ENCODE measurements at places on chromosomes 5 and 9. TPM values are rescaled to one million over a fixed set of nuclear protein-coding genes. Genes with fewer than 3 reads are reported as not detected.

DNA sequence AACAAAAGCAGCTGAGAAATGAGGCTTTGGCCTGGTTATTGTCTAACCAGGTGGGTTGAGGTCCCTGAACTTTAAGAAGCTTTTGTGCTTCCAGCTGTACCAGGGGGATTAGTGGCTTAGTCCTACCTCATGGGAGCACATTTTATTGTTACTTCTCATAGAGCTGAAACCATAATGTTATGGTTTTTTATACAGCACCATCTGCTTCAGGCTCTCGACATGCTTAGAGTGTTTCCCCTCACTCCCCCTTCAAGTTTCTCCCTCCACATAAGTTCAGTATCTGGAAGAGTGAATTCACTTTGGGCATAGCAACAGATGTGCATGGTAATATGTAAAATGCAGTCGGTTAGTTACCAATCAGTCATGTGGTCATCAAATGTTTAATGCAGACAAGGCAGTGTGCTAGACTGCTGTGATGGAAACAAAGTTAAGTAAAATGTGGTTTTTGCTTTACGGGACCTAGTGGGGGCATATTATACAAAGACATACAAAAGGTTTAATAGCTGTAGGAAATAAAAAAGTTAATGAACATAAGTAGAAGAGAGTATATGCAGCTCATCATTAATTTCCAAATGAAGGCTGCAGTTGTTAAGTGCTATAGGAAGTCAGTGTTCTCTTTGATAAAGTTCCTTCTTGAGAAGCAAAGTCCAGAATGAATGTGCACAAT is 95.9 kb upstream of the SPRY4 start:
- no peak for DNase-seq
- H3K4me3 ChIP-seq, result no peak overlapping the region
- no peaks in the 10 kb centered on the region for H3K36me3 ChIP-seq
- H3K27me3 ChIP-seq, result no peaks in the 10 kb centered on the region

DNA sequence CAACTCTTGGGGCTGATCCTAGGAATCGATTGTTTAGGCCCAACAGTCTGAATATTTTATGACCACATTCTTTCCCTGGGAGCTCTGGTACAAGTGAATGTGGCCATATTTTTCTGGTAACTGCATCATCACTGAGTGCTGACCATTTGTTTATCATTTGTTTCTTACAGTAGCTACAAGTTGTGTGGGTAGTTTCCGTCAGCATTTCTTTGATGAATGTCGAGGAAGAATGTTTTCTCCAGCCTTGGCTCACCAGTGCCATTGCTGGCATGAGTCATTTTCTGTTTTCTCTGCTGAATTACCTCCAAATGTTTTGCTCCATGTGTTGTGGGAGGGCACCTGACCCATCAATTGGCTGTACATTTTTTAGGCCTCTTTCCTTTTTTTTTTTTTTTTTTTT is 14.1 kb upstream of the CARD19 start:
- H3K27me3 ChIP-seq, result no peaks in the 10 kb centered on the region
- no peak for DNase-seq
- H3K4me1 ChIP-seq, result no peaks in the 10 kb centered on the region

LCN15 gene
- total RNA-seq, result 11.9 TPM

DNA sequence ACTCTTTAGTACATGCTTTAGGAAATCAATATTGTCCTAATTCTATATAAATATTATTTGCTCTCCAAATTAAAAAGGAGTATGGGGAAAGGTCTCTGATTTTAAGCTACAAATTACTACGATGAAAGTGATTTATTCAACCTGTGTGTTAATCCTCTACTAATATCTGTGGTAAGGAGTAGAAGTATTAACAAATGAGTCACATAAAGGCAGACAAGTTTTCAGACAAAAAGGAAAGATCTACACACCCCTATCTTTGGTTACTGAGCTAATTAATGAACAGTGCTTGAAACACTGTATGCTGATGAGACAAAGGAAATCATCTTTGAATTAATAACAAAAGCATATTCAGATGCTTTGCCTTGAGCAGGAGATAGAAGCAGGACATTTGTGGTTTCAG is 15.9 kb downstream of the LOX start:
- H3K4me3 ChIP-seq, result no peak overlapping the region
- no peaks in the 10 kb centered on the region for H3K27me3 ChIP-seq
- H3K36me3 ChIP-seq, result no peaks in the 10 kb centered on the region

DNA sequence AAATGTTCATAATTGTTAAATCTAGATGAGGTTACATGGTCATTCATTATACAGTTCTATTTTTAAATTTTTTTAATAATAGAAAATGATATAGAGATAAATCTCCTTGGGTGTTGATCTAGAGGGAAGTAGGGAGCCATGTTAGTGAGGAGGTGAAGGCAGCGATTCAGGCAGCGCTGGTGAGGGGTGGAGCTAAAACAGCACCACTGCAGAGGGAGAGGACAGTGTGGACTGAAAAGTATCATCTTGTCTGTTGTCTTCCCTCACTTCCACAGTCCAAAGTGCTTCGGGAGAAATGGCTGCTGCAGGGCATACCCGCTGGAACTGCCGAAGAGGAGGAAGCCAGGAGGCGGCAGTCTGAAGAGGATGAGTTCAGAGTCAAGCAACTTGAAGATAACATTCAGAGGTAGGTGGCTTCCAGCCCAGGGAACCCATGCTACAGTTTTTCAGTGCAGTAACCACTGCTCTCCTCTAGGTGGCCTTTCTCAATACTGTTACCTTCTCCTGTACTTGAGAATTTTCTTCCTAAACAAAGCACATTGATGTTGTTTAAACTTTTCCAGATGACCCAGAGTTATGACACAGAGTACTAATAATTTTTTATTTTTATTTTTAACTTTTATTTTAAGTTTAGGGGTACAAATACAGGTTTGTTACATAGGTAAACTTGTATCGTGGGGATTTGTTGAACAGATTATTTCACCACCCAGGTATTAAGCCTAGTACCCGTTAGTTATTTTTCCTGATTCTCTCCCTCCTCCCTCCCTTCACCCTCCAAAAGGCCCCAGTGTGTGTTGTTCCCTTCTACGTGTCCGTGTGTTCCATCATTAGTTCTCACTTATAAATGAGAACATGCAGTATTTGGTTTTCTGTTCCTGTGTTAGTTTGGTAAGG is 100.5 kb downstream of the PALM2AKAP2 start:
- no peaks in the 10 kb centered on the region for H3K36me3 ChIP-seq
- no peak overlapping the region for H3K4me3 ChIP-seq
- no peaks in the 10 kb centered on the region for H3K4me1 ChIP-seq
- H3K27me3 ChIP-seq, result no peaks in the 10 kb centered on the region
- no peak for DNase-seq

DNA sequence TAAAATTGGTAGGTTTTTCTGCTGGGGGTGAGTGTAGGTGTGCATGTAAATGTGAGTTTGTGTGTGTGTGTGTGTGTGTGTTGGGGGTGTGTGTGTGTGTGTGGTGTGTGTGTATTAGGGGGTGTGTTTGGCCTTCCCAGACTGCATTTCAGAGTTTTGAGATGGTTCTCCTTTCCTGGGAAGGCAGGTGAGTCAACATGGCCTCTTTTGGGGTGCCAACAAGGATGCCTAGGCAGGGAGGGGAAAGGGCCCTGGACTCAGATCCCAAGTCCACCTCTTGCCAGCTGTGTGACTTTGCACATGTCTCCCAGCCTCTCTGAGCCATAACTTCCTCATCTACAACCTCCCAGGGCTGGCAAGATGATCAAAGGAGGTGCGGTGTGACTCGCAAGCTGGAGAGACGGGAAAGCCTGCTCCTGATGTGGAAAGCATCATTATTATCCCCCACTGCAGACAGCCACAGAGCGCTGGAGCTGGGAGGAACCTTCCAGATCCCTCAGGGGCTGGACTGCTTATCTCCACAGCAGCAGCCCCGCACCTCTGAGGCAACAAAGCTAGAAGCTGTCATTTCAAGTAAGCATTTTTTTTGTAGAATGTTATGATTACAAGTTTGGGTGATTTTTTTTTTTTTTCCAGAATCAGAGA is 63.5 kb upstream of the TBC1D2 start:
- no peaks in the 10 kb centered on the region for H3K27me3 ChIP-seq
- H3K36me3 ChIP-seq, result no peaks in the 10 kb centered on the region
- H3K4me1 ChIP-seq, result no peaks in the 10 kb centered on the region
- no peak overlapping the region for H3K4me3 ChIP-seq
- no peak for DNase-seq
- no peak overlapping the region for H3K27ac ChIP-seq

GRCh38 chr5:74199436-74200210 is 440.9 kb downstream of the ENC1 start:
- H3K4me1 ChIP-seq, result no peaks in the 10 kb centered on the region
- H3K27me3 ChIP-seq, result no peaks in the 10 kb centered on the region
- H3K27ac ChIP-seq, result no peak overlapping the region
- H3K4me3 ChIP-seq, result no peak overlapping the region
- no peaks in the 10 kb centered on the region for H3K36me3 ChIP-seq
- DNase-seq, result no peak

PKD2L2 gene
- not detected for total RNA-seq

GPR150 gene
- not detected for total RNA-seq

F2RL1 gene
- total RNA-seq, result 209 TPM

DNA sequence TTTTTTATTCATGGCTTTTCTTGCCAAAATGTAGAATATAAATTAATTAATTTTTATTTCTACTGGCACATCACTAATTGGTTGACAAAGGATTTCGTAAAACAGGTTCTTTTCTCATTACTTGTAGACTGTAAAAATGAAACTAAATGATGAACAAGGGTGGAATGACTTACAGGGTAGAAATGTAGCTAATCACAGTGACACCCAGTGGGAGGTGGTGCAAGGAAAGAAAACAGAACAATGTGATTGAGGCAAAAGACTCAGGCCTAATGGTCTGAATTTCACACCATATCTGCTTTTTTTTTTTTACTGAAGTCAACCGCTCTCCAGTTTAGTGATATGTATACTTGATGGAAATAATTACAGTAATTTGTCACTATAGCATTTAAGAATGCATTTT is 28.9 kb downstream of the GABRG2 start:
- no peaks in the 10 kb centered on the region for H3K36me3 ChIP-seq
- H3K27ac ChIP-seq, result no peak overlapping the region
- H3K4me1 ChIP-seq, result no peaks in the 10 kb centered on the region

PCDHA12 gene
- not detected for total RNA-seq

PTCH1 gene
- 28.5 TPM for total RNA-seq

DNA sequence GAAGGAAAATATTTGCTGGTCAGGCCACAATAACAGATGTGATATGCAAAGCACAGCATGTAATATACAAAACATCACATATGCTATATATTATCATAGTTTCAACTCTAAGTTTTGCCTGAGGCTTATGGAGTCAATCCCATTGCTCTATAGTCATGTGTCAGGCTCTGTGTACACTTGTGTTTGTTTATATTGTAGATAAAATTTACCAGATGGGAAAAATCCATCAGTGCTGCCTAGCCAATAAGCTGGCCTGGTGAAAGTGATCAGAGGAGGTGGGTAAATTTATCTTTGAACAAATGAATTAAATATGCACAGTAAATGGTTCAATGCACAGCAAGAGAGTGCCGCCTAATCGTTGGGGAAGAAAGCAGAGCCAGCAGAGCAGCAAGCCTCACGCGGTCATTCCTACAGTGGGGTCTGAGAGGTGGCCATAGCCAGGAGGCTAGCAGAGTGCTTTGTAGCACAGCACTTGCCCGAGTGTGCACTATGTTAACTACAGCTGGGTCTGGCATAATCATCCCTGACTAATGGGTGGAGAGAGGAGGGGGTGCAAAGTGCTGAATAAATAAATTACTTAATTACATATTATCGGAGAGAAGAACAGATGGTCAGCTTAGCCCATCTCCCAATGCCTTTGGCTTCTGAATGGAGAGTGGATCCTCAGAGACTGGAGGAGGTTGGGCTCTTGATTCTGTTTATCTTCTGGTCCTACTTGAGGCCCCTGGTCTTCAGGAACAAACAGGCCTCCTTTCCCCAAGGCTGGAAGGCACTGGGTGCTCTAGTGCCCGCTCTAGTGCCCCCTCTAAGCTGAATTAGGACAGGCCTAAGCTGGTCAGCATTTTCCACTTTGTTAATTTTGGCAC is 153.5 kb downstream of the MAT2B start:
- peaks cover 18% of the 10 kb centered on the region for H3K4me1 ChIP-seq
- H3K36me3 ChIP-seq, result no peaks in the 10 kb centered on the region
- no peak for DNase-seq
- H3K27me3 ChIP-seq, result no peaks in the 10 kb centered on the region
- no peak overlapping the region for H3K27ac ChIP-seq

TXN gene
- total RNA-seq, result 103 TPM

DNA sequence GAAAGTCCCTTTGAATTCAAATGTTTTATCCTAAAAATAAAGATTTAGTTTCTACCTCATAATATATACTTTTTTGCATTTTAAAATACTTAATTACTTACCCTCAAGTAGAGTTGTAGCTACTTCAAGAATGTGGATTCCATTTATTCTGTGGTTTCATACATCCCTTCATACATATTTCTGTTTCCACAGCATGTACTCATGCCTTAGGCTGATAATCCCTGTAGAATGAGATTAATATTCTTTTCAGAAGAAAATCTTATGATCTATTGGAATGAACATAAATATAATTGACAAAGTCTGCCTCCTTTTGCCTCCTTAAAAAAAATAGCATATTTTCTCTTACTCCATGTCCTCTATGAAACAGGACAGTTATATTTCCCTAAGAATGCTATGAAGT is 465.7 kb downstream of the DTWD2 start:
- H3K4me3 ChIP-seq, result no peak overlapping the region
- no peak for DNase-seq
- H3K4me1 ChIP-seq, result no peaks in the 10 kb centered on the region
- H3K27me3 ChIP-seq, result no peaks in the 10 kb centered on the region
- no peak overlapping the region for H3K27ac ChIP-seq
- no peaks in the 10 kb centered on the region for H3K36me3 ChIP-seq

- no peaks in the 10 kb centered on the region for H3K4me1 ChIP-seq
- DNase-seq, result no peak
- H3K4me3 ChIP-seq, result no peak overlapping the region
- no peaks in the 10 kb centered on the region for H3K27me3 ChIP-seq
- no peak overlapping the region for H3K27ac ChIP-seq
- H3K36me3 ChIP-seq, result no peaks in the 10 kb centered on the region
Observed at GRCh38 chr9:98635374-98635773, 73.4 kb downstream of the GABBR2 start.

SV2C gene
- 0.41 TPM for total RNA-seq

DNA sequence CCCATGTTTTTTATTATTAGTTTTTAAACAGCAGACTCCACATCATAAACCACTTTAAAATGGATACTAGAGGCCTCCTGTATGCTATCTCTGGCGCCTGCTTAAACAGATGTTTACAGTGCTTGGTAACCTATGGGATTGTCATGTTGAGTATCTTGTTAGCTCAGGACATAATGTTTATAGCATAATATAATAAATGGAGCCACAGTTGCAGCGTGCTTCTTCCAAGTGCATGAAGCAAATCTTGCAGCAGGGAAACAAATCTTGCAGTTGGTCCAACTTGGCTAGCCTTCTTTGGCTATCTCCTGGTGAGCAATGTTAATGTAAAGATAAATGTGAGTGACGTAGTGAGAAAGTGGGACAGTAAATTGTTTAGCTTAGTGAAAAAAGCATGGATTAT is 2.8 kb downstream of the GHR start:
- H3K36me3 ChIP-seq, result no peaks in the 10 kb centered on the region
- H3K27ac ChIP-seq, result no peak overlapping the region
- DNase-seq, result no peak
- H3K4me1 ChIP-seq, result peaks cover 6% of the 10 kb centered on the region

SPARC gene
- 79.2 TPM for total RNA-seq

CD14 gene
- 3.6 TPM for total RNA-seq

GRCh38 chr5:88488130-88488529 is 219.5 kb upstream of the TMEM161B start:
- no peak overlapping the region for H3K4me3 ChIP-seq
- H3K36me3 ChIP-seq, result no peaks in the 10 kb centered on the region
- H3K4me1 ChIP-seq, result no peaks in the 10 kb centered on the region
- no peak overlapping the region for H3K27ac ChIP-seq
- no peak for DNase-seq

N4BP3 gene
- 2.6 TPM for total RNA-seq

Measured in transverse colon (tissue), 4 donors.